ENCODE measurements at places on chromosomes 3 and 15.
A peak's percentile ranks its signal among the peaks of the same experiment; 100 is the strongest.

GRCh38 chr3:193978486-193978885 lies 157.5 kb upstream of the HES1 start:
- no peak for DNase-seq

GRCh38 chr15:64289550-64289949 lies 66.4 kb downstream of the CSNK1G1 start:
- DNase-seq: no peak

DNA sequence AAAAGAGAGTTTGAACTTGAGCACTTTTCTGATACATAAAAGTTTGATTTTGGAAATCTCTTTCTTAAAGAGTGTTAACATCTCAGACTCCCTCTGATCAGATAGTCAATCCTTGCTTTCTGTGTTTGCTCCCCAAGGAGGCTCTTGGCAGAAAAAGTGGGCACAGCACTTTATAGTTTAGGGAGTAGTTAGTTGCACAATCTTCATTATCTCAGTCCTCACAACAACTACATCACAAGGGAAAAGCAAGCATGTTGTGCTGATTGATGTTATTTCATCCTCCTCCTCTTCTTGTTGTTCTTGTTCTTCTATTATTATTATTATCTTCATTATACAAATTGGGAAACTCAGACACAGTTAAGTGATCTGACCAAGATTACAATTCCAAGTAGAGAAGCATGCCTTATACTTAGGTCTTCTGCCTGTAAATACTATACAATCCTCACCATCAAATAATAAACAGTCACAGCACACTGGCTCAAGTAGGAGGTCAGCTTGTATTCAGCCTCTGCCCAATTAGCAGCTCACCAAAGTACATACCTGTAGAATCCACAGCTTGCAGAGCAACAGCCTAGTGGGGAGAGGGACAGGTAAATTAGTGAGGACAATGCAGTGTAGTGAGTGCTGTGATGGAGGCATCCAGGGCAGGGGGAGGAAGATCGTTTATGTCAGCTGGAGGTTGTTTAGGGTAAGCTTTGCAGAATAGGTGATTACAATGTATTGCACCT lies 304.1 kb upstream of the MME start:
- DNase-seq: no peak

- DNase-seq: no peak
Observed at GRCh38 chr3:114299941-114300624, 6.3 kb downstream of the TIGIT start.

- DNase-seq: no peak
Observed at GRCh38 chr15:27702581-27702980, 396.5 kb downstream of the OCA2 start.

GRCh38 chr3:138412821-138413551 lies 21.4 kb upstream of the ESYT3 start:
- DNase-seq: no peak

DNA sequence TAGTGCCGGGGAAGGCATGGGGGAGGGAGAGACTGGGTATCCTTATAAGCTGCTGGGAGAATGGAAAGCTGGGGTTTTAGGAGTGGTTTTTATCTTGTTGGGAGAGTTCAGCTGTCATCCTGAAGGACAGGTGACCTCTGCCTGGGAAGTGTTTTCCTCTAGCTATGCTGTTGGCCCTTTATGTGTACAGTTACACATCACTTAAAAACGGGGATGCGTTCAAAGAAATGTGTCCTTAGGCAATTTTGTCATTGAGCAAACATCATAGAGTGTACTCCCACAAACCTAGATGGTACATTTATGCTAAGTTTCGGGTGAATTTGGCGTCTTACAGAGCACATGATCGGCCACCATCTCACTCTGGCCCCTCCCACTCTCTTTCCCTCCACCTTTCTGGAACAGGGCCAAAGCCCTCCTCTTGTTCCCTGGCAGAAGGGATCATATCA lies 164.3 kb upstream of the NUDT16 start:
- peak; percentile 68 for DNase-seq

GRCh38 chr15:74316141-74316540 lies 51.3 kb downstream of the CYP11A1 start:
- DNase-seq: peak; percentile 63

DNA sequence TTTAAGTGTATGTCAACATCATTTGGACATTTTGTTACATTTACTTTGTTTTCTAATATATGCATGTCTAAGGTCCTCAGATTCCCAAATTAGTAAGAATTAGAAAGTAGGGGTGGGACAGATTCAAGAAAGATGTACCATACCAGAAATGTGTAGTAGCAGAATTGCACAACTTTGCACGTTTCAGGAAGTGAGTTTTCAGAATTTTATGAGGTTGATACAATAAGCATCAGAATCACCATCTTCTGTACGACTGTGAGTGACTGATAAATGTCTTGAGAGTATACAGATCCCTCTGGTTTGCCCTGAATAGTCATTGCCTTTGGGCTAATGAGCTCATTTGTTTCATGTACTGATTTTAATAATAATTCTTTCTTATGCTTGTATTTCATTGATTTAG lies 9.3 kb downstream of the ARIH2 start:
- no peak for DNase-seq

DNA sequence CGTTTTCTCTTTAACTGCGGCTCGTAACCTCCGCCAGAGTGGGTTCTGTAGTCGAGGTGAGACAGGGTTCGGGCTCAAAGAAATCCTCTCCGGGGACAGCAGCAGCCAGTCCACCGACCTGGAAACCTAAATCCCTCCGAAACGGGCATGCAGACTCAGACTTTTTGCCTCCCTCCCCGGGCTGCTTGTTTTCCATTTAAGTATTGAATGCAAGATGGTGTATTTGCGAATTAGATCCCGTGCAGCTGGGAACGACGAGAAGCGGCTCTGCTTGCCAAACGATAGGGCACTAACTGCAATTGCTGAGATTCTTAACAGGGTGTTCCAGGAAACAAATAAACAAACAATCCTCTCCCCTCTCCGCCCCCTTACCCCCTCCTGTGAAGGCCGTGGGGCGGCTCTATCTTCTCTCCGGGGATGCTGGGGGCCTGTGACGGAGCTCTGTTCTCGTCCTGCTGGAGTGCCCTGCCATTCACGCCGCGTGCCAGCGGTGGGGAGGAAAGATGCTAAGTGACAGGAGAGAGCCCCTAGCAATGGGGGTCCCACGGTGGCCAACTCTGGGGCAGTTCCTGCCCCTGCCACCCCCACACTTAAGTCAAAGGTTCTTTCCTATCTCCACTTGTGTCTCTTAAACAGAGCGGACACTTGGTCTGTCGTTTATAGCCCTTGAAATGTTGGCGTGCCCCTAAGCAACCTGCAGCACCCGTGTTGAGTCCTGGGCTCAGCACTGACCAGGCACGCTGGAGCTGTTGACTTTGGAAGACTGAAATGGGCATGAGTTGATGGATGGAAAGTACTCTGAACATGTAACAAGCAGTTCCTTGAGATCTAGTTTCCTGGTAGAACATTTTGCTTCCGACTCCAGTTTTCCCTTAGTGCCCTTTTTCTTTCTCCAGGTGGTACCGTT lies 1.3 kb upstream of the ETV5 start:
- DNase-seq: peak; percentile 57

- no peak for DNase-seq
Observed at GRCh38 chr3:5579946-5580345, 392.4 kb downstream of the EDEM1 start.

DNA sequence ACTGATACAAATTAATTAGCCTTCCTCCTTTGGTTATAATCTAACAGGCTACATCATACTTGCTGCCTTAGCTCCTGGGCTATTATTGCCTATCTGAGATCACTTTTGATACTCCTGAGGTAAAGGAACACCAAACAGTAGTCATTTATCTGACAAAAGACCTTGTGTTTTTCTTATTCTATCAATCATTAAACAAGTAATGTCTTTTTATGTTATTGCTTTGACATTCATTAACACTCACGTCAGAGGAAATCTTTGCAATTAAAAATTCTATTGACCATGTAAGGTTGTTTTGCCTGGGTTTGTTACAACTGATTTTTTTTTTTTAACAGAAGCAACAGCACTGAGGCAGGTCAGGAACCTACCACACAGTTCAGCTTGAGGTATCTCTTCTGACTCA lies 366.3 kb downstream of the MECOM start:
- DNase-seq: no peak

DNA sequence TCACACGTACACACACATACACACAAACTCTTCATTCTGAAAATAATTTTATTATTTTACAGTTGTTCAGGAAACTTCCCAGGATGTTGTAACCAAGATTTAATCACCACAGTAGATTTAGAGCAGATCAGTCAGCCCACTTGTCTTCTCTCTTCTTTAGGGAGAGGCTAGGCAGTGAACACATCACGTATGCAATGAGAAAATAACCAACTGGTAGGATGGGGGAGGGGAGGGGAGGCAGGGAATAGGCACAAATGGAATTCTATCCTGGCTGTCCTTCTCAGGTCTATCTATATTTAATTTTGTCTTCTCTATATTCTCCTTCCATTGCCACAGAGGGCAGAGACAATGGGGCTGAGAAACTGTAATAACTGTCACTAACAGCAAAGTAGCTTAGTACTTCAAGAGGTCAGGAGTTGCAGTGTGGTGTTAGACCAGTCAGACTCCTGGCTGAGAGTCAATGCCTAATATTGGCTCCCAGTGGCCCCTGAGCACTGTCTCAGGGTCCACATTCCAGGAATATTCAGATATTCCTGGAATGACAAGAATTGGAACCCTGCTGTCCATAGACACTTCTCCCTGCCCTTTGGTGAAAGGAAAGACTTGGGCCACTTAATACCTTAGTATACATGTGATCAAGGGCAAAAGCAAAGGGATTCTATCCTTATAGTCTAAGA lies 2.6 kb upstream of the HCLS1 start:
- DNase-seq: no peak

GRCh38 chr15:71079208-71080044 lies 35.8 kb upstream of the THSD4 start:
- DNase-seq: peak; percentile 87

DNA sequence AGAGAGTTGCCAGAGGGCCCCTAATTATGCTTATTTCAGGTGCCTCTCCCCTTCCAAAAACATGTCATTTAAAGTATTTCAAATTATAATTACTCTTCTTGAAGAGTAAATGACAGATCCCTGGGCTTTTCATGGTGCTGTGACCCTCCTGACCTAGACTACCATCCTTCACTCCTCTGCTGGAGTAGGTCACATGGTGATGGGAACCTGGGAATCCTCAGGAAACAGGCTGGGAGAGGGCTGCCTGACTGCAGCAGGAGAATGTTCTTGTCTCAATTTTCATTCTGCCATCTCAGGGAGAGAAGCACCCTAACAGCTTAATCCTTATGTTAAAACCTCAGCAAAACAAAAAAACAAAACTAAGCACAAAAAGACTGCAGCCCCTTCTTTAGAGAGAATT lies 24.6 kb downstream of the PGBD4 start:
- no peak for DNase-seq

DNA sequence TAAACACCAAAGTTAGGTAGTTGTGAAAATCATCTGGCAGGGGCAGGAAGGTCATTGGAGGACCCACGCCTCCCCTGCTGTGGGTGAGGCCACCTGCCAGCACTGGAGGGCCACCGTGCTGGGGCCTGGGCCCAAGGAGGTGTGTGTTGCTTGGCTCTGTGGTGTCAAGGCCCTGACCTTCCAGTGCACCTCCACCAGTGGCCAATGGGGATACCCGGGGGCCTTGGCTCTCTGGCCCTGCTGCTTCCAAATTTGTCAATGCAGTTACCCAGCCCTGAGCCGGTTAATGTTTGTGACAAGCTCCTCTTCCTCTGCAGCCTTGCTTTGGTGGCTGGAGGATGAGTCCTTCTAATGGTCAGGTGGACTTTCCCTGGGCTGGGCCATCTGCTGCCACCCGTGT lies 150.2 kb downstream of the KLF13 start:
- DNase-seq: no peak

GRCh38 chr3:123448536-123449101 lies at the start of gene ADCY5:
Gene ADCY5, minus strand, starts transcription at chr3:123449090. Its CDS starts 545 bp downstream, at chr3:123448545.
- peak; percentile 29 for DNase-seq

GRCh38 chr3:10983219-10983916 lies 9.2 kb upstream of the SLC6A1 start:
- peak; percentile 70 for DNase-seq

DNA sequence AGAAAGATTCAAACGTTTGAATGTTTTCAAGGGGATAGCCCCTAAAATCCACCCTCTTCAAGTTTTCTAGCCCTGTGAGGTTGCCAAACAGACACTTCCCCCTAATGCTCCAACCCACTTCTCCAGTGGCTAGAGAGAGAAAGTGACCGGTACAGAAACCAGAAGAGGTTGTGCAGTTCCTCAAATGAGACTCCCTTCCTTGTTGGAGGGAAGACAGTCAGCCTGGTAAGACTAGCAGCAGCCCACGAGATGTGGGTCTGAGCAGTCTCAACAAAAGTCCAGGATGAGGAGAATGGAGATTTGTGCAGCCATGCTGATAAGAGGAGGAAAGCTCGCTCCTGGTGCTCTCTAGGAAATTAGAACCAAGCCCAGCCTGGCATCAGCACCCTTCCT lies 222.8 kb upstream of the TPRG1 start:
- no peak for DNase-seq

DNA sequence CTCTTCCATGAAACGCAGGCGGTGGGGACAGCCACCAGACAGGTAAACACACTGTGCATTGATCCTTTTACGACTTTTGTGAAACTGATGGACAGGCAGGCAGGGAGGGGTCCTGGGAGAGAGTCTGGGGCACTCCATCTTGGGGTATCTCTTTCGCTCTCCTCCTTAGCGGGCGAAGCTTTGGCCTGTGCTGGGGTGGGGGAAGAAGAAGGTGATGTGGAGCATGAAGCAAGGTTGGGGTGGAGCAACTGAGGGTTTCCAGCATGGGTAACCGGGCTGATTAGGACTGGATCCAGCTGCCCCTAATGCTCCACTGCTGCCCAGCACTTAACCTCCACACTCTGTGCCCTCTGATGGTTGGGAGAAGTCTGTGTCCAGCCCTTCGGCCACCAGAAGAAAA lies 25.6 kb downstream of the MUC20 start:
- DNase-seq: no peak

DNA sequence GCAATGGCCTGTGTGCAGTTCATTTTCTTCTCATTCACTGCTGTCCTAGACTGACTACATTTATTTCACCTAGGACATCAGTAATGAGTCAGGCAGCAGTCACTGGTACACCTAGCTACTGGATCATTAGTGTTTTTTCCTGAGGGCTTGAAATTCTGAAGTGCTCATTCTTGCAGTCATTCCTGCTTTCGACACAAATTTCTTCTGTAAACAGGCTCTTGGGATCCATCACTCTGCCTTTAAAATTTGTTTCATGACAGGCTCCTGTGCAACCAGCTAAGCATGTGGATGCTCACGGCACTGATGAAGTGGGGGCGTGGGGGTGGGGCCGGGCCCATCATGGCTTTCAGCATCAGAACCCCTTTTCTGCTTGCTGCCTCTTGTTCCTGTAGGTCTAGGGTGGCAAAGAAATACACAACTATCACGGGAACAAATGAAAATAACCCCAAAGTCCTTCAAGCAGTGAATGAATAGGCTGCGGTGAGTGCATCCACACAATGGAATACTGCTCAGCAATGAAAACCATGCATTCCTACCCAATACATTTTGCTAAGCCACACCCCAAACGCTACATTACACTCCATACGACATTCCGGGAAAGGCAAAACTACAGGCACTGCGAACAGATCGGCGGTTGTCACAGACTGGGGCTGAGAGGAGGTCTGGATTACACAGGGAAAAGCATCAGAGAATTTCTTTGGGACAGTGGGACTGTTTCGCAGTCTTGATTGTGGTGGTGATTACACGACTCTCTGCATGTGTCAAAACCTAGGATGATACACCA lies 9.3 kb upstream of the MELTF start:
- DNase-seq: no peak

- DNase-seq: no peak
Observed at GRCh38 chr15:77825252-77825542, 192.5 kb upstream of the LINGO1 start.

GRCh38 chr3:143429628-143430514 lies 310.3 kb downstream of the CHST2 start:
- peak; percentile 42 for DNase-seq
